Left renal pelvis (tissue), 4 donors: ENCODE measurements at places on chromosomes 13 and 19. TPM values are rescaled to one million over a fixed set of nuclear protein-coding genes. Genes with fewer than 3 reads are reported as not detected.

RXFP2 gene
- 0.37 TPM for polyA plus RNA-seq

ZNF426 gene
- polyA plus RNA-seq = 27.5 TPM

MICOS13 gene
- 35.8 TPM for polyA plus RNA-seq

ZNF534 gene
- 0.44 TPM for polyA plus RNA-seq

- DNase-seq = no peak
Observed at GRCh38 chr13:95056266-95056665, 245.0 kb downstream of the ABCC4 start.

DNA sequence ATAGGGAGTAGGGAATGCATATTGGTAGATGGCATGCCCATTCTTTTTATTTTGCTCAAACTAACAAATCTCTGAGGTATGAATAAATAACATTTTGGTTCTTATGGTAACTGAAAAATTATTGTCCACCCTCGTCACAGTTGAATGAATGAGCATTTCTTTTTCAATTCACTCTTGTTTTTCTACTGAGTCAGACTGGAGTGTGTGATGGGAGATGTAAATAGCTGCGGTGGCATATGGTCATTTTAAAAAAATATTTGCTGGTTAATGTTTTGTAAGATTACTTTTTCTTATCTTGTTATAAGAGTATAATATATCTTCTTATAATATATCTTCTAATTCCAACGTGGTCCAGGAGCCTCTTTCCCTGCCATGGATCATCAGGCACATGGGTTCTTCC, 586.5 kb downstream of the SLITRK5 start:
- no peak for DNase-seq

DNA sequence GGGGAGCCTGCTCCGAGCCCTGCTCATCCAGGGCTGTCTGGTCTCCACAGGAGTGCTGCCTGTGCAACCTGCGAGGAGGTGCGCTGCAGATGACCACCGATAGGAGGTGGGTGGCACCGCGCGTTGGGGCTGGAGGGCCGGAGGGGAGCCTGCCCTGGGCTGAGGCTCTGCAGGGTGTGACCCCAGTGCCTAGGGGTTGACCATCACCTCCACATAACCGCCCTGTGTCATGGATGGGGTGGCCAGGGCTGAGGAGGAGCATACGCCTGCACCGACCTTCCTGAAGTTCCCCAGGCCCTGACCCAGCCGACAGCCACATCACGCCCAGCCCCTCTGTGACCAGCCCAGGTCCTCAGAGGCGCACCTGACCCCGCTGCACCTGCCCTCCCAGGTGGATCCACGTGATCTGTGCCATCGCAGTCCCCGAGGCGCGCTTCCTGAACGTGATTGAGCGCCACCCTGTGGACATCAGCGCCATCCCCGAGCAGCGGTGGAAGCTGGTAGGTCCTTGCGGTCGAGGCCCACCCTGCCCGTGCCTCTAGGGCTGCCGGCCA, 168.7 kb downstream of the KDM4B start:
- no peak for DNase-seq

DNA sequence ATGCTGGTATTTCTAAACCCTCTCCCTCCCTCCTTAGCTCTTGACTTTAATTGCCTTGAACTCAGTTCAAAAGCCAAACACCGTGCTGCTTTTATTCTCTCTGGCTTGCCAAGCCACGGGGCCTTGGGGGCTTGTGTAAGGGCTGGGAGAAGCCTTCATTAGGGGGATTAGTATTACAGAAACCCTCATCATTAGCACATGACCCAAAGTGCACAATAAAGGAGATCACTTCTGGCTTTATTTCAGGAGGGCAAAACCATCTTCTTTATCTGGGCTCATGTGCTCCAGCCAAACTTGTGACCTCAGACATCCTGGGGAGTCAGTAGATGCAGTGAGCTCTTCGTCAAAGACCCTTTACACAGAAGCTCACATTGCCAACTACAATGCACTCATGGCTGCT, at the start of gene DCT:
TSS of gene DCT (minus strand) at position 67 of the 400 bp plus-strand sequence. CDS start 427 bp downstream, outside the sequence.
- no peak for DNase-seq

DNA sequence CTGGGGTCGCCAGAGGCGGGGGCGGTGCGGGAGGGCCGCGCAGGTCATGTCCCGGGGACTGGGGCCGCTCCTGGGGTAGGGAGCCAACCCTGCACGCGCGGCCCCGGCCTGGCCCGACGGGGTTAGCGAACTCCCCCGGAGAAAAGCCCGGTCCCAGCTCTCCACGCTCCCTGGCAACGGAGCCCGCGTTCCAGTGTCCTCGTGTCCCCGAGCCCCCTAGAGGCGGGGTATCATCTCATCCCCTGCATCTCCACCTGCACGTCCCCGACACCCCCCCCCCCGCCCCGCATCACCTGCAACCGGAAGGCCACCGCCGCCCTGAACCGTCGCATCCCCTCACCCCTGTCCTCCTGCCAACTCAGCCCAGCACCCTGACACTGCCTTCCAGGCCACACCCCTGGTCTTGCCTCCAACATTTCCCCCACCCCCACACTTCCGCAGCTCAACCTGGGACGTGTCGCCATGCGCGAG, 2.7 kb downstream of the WDR88 start:
- no peak for DNase-seq

DNA sequence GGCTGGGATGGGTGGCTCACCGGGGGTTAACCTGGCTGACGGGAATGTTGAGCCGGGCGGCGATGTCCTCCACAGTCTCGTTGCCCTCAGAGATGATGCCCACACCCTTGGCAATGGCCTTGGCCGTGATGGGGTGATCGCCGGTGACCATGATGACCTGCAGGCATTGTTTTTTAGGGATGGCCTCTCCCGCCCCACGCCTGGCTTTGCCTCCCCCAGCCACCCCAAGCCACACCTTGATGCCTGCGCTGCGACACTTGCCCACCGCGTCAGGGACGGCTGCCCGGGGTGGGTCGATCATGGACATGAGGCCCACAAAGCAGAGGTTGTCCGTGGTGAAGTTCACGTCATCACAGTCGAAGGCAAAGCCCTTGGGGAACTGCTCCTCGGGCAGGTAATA, 16.1 kb downstream of the ATP1A3 start:
- DNase-seq = no peak

DNA sequence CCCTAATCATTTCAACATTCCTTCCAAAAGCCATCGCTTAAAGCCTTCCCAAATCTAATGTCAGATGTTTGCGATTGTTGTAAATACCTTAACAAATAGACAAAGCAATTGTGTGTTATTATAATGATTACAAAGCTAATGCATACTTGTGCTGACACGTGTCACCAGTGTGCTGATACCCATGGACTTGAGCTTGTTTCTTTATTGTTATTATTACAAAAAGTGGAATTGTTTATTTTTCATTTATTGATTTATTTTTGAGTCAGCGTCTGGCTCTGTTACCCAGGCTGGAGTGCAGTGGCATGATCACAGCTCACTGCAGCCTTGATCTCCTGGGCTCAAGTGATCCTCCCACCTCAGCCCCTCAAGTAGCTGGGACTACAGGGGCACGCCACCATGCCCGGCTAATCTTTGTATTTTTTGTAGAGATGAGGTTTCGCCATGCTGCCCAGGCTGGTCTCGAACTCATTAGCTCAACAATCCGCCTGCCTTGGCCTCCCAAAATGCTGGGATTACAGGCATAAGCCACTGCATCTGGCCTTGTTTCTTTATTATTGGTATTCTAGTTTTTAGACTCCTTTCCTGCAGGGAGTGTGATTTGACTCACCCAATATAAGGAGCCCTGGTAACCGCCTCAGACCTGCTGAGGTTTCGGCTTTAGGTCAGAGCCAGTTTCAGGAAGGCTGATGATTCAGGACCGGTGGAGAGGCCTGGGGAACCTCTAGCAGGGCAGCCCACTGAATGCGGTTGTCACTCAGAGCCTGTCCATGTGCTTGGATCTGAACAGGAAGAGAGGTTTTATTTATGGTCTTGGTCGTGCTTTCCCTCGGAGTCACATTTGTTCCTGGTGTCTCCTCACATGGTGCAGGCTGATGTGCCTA, 2.1 kb upstream of the FBXO17 start:
- DNase-seq = no peak

- DNase-seq = no peak
Observed at GRCh38 chr13:91185294-91185863, 162.1 kb upstream of the MIR17HG start.
